ENCODE measurements at places on chromosomes 6 and 20.
A peak's percentile ranks its signal among the peaks of the same experiment; 100 is the strongest.

DNA sequence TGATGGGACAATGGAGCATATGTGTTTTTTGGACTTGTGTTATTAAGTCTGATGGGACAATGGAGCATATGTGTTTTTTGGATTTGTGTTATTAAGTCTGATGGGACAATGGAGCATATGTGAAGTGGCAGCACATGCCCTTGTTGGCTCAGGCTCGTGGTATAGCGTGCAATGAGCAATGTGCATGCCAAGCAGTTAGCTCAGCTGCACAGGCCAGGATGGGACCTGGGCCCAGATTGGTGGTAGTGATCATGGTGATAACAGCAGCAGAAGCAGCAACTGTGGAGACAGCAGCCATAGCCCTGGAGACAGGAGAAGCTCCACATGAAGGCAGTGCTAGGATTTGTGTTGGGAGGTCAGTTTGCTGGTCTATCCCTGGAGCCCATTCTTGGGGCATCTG, 61.1 kb downstream of the IL20RA start:
- no peak for DNase-seq

DNA sequence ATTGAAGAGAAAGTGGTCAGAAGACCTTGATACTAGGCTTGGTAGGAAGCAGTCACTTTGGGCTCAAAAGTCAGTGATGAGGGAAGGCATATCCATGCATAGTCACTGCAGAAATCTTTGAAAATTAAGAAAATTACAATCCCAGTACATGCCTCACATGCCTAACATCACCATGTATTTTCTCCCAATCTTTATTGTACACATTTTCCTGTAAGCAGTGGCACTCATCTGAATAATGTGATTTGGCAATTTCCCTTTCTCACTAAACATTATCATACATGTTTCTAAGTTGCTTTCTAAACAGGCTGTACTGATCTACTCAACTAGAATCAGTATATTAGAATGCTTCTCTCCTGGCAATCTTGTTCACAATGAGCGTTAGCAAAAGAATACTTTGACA, 280.7 kb upstream of the SUPT3H start:
- no peak for DNase-seq

GRCh38 chr6:100988391-100988984, 107.4 kb upstream of the ASCC3 start:
- no peak for DNase-seq

DNA sequence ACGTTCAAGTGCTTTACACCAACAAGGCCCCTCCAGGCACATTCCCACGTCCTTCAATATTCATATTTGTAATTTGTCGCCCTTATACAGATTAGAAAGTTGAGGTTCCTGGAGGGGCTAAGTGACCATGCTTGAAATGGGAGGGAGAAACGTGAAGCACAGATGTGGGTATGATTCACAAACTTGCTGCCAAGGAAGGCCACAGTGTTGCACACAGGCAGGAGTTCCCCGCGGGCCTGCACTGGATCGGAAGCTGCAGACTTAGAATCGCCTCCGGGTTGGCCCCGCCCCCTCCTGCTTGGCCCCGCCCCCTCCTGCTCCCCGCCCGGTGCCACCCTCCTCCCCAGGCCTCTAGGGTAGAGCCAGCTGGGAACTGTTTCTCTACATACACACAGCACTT, 58.2 kb upstream of the QKI start:
- DNase-seq: peak; percentile 56

- DNase-seq: no peak
Measured at GRCh38 chr6:37459981-37460800, 27.2 kb downstream of the CMTR1 start.

- no peak for DNase-seq
Measured at GRCh38 chr20:11389186-11389585, 528.5 kb upstream of the BTBD3 start.

- DNase-seq: peak; percentile 40
Measured at GRCh38 chr6:41687501-41688175, 47.8 kb downstream of the TFEB start.

- no peak for DNase-seq
Measured at GRCh38 chr6:16430391-16431089, 192.2 kb downstream of the GMPR start.

DNA sequence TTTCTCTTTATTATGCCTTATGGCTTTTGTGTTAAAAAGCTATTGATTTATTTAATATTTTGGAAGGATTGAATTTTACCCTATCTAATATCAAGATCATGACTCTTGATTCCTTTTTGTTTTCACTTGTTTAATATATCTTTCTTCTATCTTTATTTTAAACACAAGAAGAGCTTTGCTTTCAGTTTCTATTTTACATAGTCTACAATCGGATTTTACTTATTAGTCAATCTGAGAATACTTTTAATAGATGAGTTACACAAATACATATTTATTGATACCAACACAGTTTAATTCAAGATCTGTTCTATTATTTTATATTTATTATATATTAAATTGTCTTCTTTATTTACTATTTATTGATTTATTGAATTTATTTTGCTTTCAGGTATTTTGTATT, 218.8 kb downstream of the ESR1 start:
- no peak for DNase-seq

DNA sequence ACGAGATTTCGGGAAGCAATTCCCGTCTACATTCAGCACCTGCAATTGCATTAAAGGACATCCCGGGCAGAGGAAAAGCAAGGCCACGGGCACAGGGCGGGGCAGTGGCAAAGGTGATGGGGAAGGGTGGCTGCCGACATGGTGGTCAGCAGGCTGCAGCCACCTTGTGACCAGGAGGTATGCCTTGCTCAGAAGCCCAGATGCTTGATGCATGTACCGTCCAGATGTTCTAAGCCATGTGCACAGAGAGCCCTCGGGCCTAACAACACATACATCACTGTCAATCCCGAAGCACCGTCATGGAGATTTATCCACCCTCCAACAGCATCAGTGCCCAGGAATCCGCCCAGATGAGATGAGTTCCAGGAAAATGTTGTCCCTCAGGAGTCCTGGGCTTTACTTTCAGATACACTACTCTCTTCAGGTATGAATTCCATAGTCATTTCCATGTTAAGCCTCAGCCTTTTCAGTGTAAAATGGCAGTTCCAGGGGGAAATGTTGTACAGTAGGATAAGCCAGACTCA, 77.8 kb upstream of the FRMD1 start:
- peak; percentile 37 for DNase-seq

DNA sequence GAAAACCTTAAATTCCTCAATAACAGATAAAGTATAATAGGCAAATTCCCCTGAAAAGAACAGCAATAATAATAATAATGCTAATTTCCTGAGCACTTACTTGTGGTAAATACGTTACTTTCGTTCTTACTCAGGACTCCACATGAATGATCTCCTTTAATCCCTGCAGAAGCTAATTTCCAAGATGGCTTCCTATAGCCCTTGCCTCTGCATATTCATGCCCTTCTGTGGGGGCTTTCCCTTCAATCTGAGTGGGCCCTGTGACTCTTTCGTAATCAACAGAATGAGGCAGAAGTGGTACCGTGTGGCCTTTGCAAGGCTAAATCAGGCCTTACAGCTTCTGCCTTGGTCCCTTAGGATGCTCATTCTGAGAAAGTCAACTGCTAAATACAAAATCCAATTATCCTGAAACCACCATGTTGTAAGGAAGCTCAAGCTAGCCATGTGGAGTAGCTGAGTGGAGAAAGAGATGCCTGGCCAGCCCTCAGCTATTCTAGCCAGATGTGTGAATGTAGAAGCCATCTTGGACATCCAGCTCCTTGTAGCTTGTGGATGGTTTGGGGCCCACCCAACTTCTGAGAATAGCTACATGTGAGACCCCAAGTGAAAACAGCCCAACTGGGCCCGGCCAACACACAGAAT, 50.5 kb downstream of the MCUR1 start:
- no peak for DNase-seq

GRCh38 chr20:23358923-23359593, 2.9 kb upstream of the GZF1 start:
- no peak for DNase-seq

DNA sequence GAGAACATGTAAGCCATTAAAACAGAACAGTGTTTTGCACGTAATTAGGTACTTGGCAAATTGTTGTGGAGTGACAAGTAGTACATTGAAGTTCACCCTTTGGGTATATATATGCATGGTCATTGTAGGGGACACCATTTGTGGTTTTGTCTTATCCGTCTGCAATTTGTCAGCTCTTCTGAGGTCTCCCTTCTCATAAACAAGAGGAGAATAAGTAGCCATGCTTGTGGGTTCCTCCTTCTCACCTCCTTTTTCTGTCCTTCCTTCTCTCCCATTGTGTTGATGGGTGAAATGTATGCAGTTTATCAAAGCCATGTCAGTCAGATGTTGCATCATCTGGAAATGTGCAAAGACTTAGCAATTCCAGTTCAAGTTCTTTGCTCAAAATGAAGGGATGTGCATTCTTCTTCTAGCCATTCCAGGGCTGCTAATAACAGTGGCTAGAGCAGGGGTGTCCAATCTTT, 70.9 kb downstream of the QKI start:
- DNase-seq: no peak

GRCh38 chr6:149779644-149779963, 30.1 kb downstream of the PCMT1 start:
- DNase-seq: no peak

GRCh38 chr20:62637110-62637509, 5.2 kb upstream of the SLCO4A1 start:
- DNase-seq: no peak

GRCh38 chr20:14491436-14491835, 154.0 kb upstream of the FLRT3 start:
- DNase-seq: no peak

GRCh38 chr6:40588480-40588879, 1.3 kb upstream of the LRFN2 start:
- no peak for DNase-seq

GRCh38 chr6:14630016-14630415, 512.4 kb downstream of the CD83 start:
- DNase-seq: no peak

DNA sequence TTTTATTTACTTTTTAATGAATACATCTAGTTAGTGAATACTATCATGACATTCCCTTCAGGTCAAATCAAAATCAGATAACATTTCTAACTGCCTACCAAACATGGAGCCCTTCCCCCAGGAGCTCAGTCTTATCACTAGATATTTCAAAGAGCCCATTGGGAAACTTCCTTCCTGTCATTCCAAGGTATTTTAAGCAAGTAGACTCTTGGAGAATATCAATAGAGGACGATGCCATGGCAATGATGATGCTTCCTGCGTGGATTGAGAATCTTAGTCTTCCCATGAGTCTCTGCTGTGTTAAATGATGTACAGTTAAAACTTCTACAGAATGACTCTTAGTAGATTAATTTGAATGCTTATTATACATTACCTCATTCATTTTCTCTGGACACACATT, 384.9 kb downstream of the CENPW start:
- no peak for DNase-seq

- DNase-seq: no peak
Measured at GRCh38 chr6:105867277-105867676, 218.9 kb upstream of the PRDM1 start.

- DNase-seq: no peak
Measured at GRCh38 chr20:23566199-23566932, 1.9 kb downstream of the CST9L start.

DNA sequence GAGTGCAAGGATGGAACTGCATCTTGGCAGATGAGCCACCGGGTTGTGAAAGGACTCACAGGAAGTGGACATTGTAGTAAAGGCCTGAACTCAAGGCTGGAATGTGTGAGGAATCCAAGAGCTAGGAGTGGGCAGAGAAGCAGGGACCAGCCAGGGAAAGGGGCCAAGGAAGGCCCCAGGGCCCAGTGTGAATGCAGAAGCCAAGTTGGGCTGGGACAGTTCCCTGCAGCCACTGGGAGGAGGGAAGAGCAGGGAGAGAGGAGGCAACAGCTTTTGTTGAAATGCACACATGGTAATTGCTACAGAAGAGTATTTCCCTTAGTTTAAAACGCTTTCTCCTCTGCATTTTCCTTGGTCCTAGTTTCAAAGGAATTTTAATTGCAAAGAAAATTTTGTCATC, 34.6 kb downstream of the CDH22 start:
- DNase-seq: no peak

DNA sequence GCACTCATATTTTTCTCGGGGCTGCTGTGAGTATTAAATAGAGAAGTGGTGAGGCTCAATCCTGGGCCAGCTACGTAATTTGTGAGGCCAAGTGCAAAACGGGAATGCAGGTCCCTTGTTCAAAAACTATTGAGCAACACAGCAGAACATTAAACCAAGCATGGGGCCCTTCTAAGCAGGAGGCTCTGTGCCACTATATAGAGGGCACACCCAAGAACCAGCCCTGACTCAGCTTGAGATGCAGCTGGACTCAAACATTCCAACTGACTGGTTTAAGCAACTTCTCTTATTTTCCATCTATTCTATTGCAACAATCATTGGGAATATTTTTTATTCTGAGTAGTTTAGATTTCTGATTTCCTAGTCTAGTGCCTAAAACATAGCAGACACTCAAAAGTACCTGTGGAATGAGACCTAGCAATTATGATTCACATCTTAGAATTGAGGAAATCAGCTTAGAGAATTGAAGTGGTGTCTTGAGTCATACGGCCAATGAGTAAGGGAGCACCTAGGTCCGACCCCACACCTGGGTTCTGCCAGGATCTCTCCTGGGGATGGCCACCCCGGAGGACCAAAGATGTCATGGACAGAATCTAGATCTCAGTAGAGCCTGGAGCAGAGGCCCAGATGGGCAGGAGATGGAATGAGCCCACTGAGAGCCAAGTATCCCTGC, 1.3 kb downstream of the SIRPB2 start:
- peak; percentile 57 for DNase-seq

DNA sequence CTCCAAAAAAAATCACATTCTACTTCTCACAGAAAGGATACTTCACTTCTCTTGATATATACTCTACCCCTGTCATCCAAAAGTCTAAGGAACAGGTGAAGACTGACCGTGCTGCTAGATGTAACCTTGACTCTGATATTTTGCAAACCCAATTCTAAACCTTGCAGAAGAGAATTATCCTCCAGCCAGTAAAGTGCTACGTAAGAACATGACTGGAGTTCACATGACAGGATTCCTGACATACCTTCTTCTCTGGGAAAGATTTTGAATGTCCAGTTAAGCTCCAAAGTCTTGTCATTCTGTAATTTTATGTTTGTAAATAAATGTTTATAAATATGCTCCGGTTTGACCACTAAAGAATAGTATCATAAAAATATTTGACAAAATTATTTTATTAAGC, 35.8 kb downstream of the BTBD9 start:
- no peak for DNase-seq

DNA sequence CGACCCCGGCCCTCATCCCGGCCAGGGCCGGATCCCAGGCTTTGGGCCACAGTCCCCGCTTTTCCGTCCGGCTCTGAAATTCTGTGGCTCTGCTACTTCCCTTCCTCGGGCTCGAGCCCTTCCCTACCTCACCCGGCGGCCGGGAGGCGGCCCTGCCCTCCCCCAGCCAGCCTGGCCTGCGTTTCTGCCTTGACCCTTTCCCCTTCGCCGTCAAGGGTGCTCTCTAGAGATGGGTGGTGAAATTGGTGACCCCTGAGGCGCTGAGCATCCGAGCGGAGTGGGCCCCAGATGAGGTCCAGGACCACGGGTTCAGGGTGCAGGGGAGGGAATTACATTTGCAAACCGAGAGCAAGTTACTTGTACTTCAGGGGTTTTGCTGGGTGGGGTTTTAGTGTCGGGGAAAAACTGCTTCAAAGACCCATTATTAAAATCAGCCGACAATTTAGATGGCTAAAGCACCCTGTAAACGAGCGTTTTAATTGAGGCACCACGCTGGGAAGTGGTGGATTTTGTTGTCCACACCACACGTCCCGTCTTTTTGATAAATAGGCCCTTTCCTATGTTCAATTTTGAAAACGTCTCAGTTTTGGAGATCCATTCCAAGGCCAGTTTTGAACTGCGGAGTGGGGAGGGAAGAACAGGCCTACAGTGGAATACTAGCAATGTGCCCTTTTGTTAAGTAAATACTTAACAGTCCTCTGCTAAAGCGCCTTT, 9.9 kb downstream of the TFAP2A start:
- no peak for DNase-seq

- DNase-seq: no peak
Measured at GRCh38 chr6:68296126-68296525, 339.0 kb upstream of the ADGRB3 start.

Data from tibial artery (tissue), 4 donors.